ENCODE measurements at places on chromosomes 11 and 22.

GRCh38 chr11:87753143-87753542, 422.1 kb downstream of the RAB38 start:
- no peak for DNase-seq

- DNase-seq, result no peak
Observed at GRCh38 chr22:47656806-47657205, 894.4 kb downstream of the TBC1D22A start.

DNA sequence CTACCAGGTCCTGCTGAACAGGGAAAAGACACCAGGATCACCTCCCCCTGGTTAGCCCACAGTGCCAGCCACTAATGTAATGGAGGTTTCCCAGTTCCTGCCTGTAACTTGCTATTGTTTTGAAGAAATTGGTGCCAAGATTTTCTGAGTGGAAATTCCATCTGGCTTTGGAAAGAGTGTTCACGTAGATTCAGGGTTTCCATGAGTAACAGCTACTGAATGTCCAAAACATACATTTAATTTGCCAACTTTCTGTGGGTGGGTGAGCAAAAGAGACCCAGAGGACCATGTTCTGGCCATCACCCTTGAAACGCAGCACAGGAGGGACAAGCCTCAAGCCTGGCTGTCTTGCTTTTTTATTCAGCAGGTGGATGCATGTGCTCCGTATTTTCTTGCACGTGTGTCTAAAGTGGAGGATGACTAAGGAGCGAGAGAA, 8.8 kb upstream of the DKK3 start:
- no peak for DNase-seq

GRCh38 chr11:12989428-12990161, 19.5 kb upstream of the RASSF10 start:
- no peak for DNase-seq

DNA sequence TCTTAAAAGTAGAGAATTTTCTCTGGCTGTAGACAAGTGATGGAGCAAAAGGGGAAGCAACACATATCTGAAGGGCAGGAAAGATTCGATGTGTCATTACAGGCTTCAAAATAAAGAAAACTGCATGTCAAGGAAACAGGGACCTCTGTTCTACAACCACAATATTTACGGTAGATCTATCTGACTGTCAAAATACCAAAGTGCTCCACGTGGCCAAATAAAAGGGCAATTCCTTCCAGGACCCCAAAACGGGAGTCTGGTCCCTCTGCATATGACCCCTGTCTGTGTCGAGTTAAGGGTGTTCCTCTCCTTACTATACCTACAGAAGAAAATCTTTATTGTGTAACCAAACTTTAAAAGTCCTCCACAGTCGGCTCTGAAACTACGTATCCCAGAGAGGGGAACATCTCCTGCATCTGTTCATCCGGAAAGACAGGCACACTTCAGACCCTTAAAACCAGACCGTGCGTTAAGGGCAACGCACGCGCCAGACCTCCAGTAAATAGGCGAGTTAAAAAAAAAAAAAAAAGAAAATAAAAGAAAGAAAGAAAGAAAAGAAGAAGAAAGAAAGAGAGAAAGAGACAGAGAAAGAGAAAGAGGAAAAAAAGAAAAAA, 756 bp downstream of the CLNS1A start:
- no peak for DNase-seq

DNA sequence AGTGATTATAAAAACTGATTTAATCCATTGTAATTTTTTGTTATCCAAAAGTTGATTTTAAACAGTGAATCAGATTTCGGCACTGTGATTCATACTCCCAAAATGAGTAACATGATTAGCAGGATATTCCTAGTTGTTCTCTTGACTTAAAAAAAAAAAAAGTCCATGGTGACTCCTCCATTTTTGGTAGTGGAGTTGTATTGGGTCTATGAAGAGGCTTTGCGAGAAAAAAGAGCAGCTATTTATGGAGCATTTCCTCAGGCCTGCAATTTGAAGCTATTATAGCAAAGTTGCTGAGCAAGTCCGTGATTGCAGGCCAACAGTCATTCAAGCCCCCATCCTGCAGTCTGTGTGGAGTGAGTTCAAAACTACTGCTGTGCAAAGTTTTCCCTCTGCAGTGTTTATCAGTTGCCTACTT, 28.8 kb downstream of the YAP1 start:
- no peak for DNase-seq

DNA sequence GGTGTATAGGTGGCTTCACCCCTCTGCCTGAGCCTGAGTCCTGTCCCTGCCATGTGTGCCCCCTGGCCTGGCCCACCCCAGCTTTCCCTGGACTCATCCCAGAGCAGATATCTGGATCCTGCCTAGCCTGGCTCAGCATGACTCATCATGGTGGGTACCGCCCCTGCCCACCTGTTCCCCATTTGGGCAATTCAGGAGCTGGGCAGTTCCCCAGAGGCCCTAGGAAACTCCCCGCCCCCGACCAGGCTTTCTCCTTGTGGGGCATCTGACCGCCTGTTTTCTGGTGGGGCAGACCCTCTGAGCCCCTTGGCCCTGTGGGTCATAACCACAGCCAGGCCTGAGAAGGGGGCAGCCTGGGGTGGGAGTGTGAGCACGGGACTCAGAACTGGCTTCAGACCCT, 4.4 kb downstream of the TSPO start:
- no peak for DNase-seq

- no peak for DNase-seq
Observed at GRCh38 chr11:111718436-111718835, 47.8 kb downstream of the PPP2R1B start.

DNA sequence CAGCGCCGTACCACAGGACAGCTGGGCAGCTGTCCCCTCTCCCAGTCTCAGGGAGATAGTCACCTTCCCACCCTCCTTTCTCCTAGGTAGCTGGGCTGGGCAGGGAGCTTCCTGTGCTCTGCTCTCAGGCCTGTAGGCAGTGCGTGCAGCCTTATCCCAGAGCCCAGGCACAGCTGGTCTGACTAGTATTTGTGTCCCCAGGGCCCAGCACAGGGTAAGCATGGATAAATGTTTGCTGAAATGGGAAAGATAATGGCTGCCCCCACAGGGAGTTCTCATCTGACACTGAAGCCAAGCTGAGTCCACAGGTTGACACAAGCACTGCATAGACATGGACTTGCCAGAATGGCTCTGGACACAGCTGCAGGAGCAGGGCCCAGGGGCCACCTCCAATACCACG, 9.8 kb downstream of the SLC15A3 start:
- DNase-seq, result no peak

Measured in activated gamma-delta T cell treated with anti-CD3 and anti-CD28 coated beads, Interleukin-2, amount 50 U/mL, for 16 hours (primary cell).